ENCODE measurements at places on chromosomes 6 and 20.

- no peak for DNase-seq
Observed at GRCh38 chr6:99165838-99166237, 183.6 kb downstream of the FAXC start.

- no peak for DNase-seq
Observed at GRCh38 chr6:143696664-143697000, 18.9 kb downstream of the PHACTR2 start.

DNA sequence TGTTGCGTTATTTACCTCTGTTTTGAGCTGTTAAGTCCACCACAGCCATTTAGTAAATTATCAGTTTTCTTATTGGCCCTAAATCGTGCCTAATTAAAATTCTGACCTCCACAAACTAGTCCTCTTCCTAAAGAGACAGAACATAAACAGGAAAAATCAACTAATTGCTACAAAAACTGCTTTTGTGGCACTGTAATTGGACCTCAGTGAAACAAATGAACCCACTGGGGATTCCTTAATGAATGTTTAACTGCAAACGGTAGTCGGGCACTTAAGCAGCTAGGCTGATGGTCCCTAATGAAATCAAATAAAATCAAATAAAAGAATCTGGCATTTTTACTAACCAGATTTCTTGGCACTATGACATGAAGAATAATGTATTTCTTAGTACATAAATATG, 513.4 kb upstream of the SLC35B3 start:
- no peak for DNase-seq

- no peak for DNase-seq
Observed at GRCh38 chr6:14466278-14466677, 348.7 kb downstream of the CD83 start.

- no peak for DNase-seq
Observed at GRCh38 chr20:48015141-48015910, 230.0 kb upstream of the SULF2 start.

Measured in activated CD8-positive, alpha-beta memory T cell treated with anti-CD3 and anti-CD28 coated beads for 1 hour (primary cell).